ENCODE measurements at places on chromosomes 5 and 9.

- DNase-seq, result no peak
Observed at GRCh38 chr9:14258660-14259239, 55.2 kb downstream of the NFIB start.

GRCh38 chr9:15873573-15874177 lies 320.8 kb downstream of the CCDC171 start:
- no peak for DNase-seq

DNA sequence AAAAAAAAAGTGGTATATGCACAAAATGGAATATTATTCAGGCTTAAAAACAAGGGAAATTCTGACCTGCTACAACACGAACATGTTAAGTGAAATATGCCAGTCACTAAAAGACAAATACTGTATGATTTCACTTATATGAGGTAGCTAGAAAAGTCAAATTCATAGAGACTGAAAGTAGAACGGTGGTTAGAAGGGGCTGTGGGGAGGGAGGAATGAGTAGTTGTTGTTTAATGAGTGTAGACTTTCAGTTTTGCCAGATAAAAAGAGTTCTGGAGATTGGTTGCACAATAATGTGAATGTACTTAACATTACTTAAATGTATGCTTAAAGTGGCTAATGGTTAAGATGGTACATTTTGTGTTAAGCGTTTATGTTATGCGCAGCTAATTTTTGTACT lies 79.5 kb upstream of the IL12B start:
- DNase-seq, result no peak

DNA sequence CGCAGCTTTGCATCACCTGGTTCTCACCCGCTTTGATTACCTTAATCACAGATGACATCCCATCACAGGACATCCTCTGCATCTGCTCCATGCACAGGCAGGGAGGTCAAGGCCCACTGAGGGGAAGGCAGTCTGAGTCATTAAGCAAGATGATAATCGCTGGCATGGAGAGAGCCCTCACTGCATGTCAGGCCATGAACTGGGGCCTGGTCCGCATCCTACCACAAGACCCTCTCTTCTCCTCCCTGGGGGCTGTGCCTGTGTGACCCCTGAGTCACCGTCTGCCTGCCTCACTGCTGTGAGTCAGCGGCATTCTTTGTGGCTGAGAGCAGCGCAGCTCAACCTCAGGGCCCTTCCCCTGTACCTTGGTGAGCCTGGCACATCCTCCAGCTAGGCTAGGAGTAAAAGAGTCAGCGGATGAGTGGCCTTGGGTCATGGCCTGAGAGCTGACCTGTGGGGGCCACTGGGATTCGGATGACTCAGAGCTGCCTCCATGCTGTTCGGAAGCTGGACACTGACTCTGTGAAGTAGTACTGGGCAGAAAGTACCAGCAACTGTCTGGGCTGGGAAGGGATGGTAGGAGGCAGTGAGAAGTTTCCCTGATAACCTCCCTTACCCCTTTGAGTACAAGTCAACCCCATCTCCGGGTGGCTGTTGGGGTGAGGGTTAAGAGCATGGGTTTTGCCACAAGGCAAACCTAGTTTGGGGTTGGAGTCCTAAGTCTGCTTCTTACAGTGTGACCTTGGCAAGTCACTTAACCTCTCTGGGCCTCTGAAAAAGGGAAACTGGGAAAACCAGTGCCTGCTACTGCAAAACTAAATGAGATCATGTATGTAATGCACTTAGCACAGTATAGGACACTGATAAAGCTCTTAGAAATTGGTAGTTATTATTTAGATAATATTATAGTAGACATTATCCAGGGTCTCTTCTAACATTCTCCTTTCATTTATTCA lies 14.6 kb upstream of the ARSI start:
- no peak for DNase-seq

- no peak for DNase-seq
Observed at GRCh38 chr5:17216974-17217492, 398 bp upstream of the BASP1 start.

- no peak for DNase-seq
Observed at GRCh38 chr9:37340961-37341360, 81.5 kb upstream of the GRHPR start.

DNA sequence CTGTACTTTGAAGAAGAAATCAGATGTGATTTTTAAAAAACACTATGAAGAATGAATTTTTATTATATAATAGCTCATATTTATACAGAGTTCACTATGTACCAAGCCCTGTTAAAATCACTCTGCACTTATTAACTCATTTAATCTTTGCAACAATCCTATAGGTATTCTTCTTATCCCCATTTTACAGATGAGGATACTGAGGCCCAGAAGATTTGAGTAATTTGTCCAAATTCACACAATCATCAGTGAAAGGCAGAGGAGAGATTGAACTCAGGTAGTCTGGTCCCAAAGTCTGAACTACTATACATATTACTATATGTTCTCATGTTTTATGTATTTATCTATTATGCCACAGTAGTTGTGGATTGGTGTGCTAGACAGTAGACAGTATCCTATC lies 16.1 kb downstream of the PLAC8L1 start:
- no peak for DNase-seq

- no peak for DNase-seq
Observed at GRCh38 chr5:141871870-141872269, 6.3 kb downstream of the PCDH1 start.

DNA sequence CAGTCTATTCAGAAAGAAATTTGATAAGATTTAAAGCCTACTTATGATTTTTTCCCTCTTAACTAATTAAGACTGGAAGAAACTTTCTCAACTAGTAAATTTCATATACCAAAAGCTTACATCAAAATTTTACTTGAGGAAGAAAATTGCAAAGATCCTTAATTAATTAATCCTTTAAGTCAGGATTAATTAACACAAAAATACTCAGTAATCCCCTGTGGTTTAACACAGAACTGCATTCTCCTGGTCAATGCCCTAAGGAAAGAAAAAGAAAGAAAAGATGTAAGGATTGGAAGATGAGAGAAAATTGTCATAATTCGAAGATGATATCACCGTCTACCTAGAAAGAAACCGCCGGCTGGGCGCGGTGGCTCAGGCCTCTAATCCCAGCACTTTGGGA lies 17.3 kb upstream of the RUFY1 start:
- no peak for DNase-seq

- peak; percentile 50 for DNase-seq
Observed at GRCh38 chr5:157740229-157740610, 3.3 kb upstream of the LSM11 start.

DNA sequence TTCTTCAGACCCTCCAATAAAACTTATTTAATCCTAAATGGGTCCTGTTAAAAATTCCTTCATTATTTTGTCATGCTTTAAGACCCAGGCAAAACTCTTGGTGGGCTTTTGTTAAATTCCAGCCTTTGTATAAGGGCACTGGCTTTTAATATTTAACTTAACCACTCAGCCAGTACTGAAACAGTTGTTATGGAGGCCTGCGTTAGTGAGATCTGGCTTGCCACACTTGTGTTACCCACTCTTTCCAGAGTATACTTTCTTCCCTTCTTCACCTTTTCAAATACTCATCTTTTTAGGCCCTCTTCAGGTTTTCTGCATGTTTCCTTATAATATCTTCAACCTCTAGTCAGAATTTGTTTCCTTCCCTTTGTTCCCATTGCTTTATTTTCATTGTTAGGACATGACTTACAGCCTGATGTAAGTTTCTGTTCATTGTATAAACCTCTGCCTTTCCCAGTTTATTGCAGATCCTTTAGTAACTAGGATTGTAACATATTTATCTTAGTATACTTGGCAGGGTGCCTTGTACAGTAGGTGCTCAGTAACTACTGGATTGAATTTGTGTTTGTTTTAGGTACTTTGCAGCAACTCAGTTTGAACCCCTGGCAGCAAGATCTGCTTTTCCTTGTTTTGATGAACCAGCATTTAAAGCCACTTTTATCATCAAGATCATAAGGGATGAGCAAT lies 48.8 kb downstream of the LNPEP start:
- DNase-seq, result no peak

DNA sequence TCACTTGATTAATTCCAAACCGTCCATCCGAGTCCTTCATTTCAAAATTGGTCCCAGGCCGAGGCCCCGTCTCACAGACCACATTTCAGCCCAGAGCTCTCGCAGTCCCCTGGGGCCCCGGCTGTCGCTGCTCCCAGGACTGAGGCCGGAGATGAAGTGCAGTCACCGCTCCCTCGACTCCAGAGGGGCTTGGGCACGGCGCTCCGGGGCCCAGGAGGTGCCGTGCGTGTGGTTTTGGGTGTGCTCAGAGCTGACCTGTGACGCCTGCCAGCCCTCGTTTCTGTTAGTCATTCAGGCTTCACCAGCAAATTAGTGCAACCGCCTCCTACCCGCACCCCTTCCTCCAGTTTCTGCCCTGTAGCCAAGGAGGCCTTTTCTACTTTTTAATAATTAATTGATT lies 48.7 kb upstream of the PHYKPL start:
- no peak for DNase-seq

DNA sequence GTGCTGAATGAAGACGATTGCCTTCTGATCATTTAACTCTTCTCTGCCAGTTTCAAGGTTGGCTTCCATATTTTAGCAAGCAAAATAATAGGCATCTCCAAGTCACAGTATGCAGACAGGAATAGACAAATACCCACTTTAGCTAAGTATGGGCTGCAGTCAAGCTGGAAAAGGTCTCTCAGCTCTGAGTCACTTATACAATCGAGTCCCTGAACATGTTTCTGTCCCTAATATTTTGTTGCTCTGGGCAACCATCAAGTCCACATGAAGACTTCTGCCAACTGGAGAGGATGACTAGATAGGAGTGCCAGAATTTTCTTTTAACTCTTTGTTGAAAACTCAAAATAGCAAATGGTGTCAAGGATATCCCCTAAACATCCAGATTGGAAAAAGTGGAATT lies 575.3 kb downstream of the RAB3C start:
- no peak for DNase-seq

- no peak for DNase-seq
Observed at GRCh38 chr9:84711398-84711777, 41.9 kb downstream of the NTRK2 start.

DNA sequence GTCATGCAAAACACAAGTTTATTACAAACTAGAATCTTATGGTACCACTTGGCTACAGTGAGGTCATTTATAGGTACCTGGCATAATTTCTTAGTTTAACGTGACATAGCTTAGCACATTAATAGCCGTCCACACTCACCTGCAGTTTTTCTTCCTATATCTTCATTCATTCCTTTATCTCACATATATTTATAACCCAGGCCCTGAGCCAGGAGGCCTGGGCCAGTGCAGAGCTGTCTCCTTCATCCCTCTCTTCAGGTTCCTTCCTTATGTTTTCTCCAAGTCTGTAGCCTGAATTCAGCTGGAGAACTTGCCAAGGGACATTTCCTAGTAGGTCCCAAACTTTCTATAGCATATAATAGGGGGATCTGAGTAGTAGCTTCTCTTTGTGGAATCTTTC lies 367.9 kb upstream of the SGCD start:
- DNase-seq, result no peak

- DNase-seq, result no peak
Observed at GRCh38 chr5:157518963-157519362, 56.6 kb downstream of the ADAM19 start.

DNA sequence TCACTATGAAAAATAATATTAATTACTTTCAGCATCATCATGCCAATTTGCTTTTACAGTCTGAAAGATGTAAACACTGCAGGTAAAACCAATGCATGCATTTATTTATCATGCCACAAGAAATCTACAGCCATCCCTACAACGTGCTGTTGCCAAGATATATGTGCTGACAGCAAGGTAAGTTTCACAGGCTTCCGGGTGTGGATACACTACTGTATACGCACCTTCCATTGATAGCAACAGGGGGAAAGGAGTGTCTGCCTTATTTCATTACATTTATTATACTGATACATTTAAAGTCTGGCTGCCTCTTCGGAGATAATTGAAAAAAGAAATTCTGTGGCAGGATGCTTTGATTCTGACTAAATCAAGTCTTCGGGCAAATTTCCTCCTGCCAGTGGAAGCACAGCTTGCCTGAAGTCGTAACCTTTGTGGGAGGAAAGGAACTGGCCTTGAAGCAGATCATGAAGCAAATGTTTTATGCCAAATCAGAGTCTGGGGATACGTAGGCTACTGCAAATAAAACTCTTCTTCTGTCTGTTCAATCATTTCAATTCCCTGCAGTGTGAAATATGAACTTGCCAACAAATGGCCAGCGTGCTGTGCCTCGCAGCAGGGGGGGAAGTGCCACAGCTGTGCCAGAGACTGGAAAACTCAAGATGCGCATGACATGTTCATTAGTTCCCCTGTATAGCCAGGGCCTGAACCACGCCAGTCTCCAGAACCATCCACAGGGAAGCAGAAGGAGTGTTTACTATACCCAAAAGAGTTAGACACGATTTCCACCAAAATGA lies 268.1 kb downstream of the EFNA5 start:
- no peak for DNase-seq

- DNase-seq, result no peak
Observed at GRCh38 chr5:113578091-113578490, 64.6 kb downstream of the YTHDC2 start.

DNA sequence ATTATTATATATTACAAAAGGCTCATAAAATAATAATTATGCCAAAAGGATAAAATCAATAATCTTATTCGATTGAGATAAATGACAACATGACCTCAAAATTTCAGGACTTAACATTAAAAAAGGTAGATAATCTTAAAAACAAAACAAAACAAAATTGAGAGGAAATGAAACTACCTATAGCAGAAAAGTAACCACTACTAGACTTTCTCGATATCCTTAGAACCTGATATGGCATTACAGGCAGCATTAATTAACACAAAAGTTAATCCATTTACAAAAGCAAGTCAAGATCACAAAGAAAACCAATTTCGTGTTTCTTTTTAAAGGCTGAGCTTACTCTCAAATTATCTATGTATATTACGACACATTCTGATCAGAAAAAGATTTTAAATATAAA lies 29.9 kb downstream of the TMEM161B start:
- DNase-seq, result no peak

GRCh38 chr9:105497704-105498103 lies 49.9 kb downstream of the FSD1L start:
- DNase-seq, result no peak

GRCh38 chr5:82599692-82600091 lies 321.5 kb upstream of the RPS23 start:
- no peak for DNase-seq

GRCh38 chr5:79508354-79508753 lies 5.6 kb downstream of the HOMER1 start:
- DNase-seq, result no peak

- no peak for DNase-seq
Observed at GRCh38 chr5:175501759-175502158, 23.4 kb downstream of the SFXN1 start.

DNA sequence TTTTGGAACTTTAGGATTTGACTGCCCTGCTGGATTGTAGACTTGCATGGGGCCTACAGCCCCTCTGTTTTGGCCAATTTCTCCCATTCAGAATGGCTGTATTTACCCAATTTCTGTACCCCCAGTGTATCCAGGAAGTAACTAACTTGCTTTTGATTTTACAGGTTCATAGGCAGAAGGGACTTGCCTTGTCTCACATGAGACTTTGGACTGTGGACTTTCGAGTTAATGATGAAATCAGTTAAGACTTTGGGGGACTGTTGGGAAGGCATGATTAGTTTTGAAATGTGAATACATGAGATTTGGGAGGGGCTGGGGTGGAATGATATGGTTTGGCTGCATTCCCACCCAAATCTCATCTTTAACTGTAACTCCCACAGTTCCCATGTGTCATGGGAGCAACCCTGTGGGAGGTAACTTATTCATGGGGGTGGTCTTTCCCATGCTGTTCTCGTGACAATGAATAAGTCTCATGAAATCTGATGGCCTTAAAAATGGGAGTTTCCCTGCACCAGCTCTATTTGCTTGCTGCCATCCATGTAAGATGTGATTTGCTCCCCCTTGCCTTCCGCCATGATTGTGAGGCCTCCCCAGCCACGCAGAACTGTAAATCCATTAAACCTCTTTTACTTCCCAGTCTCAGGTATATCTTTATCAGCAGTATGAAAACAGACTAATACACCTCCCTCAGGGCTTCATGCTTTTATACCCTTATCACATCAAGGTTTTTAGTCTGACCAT lies 206.6 kb downstream of the DENND1A start:
- no peak for DNase-seq

Data from T-helper 1 cell (primary cell).